ENCODE measurements at places on chromosomes 3 and 15.

GRCh38 chr3:17670749-17671148, 71.7 kb downstream of the TBC1D5 start:
- no peak for DNase-seq

DNA sequence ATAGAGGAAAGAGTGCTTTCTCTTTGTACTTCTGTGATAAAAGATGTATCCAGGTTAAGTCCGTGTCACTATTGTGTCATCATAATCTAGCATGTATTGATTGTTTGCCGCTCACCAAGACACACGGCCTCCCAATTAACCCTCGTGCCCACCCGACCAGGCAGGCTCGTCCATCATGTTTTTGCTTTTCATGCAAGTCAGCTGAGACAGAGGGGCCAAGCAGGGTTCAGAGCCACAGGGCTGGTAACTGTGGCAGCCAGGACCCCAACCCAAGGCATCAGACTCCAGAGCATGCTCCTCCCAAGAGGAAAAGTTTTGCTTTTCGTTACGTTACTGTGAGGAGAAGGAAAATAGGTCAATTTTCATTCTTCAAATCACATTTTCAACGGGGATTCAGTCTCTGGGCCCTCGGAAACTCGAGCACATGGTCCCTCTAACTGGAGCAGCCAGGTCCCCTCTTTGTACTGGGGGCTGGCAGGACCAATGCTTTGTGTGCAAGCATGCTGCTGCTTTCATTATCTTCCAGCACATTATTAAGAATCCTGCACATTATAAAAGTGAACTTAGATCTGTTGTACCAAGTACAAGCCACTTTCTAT, 161.1 kb upstream of the TOPAZ1 start:
- no peak for DNase-seq

- DNase-seq = no peak
Observed at GRCh38 chr15:63446255-63446654, 58.1 kb upstream of the USP3 start.

- DNase-seq = no peak
Observed at GRCh38 chr3:114496021-114496434, 202.2 kb downstream of the TIGIT start.

DNA sequence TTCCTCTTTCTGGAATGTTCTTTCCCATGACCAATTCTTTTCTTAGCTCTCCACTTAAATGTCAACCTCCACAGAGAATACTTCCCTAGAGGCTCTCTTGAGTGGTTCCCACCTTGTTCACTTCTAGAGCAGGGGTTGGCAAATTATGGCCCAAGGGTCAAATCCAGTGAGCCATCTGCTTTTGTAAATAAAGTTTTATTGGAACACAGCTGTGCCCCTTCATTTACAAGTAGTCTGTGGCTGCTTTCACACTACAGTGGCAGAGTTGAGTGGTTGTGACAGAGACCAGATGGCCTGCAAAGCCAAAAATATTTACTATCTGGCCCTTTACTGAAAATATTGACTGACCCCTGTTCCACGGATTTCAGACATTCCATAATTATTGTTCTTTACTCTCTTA, 166.2 kb downstream of the WNT5A start:
- no peak for DNase-seq

GRCh38 chr15:69994429-69995205, 103.1 kb downstream of the TLE3 start:
- peak; percentile 60 for DNase-seq

DNA sequence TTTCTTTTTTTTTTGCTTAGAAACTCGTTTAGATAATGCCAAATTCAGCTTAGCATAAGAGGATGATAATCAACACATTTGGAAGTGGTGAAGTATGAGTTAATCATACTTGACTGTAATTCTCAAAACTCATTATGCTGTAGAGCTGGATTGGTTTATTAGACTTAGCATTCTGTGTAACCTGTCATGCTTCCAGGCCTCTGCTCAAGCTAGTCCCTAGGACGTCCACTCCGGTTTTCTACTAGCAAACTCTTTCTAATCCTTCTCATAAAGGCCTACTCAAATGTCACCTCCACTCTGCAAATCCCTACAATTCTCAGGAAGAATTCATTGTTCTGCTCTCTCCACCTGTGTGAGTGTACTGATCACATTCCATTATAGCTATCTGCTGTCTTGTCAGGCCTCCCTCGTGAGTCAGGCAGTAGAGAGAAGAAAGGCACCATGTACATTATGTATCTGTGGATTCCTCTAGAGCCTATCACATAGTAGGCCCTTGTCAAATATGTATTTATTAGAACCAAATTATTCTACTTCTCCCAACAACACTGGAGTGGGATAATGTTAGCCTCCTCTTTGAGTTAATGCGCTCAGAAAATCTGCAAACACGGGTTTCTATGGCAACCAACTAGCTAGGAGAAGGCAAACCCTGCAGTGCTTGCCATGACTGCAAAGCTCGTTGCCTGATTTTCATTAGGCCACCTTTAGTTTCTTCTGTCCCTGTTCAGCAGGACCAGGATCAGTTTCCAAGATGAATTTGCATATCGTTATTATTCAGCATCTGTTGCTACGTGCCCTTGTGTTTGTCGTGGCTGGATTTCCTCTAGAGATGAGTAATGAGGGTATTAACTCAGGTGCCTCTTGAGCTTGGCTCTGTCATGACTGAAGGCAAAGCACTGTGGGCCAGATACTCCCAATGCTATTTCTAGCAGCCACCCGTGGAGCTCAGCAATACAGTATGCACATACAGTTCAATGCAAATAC, 30.7 kb downstream of the ATP13A5 start:
- no peak for DNase-seq

Data from small intestine (tissue), 16 donors.